Astrocyte (in vitro differentiated cells and primary cell): ENCODE measurements at places on chromosomes 7 and 10. TPM values are rescaled to one million over a fixed set of nuclear protein-coding genes. Genes with fewer than 3 reads are reported as not detected.

DNA sequence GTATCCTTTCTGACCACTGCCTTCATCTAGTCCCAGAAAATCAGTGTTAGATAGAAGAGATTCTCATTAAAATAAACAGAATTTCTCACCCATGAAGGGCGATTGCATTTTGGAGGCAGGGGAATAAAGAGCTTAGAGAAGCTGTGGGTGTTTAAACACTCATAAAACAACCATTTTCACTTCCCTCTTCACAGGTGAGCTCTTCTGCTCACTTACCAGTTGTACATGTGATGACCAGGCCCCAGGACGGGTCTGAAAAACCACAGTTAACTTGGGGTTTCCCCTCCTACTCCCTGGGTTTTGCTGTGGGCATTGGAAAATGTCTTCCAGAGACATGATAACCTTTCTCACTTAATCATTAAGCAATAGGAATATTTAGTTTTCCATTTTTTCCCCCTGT, 411.6 kb upstream of the DPP6 start:
- no peak for DNase-seq

DNA sequence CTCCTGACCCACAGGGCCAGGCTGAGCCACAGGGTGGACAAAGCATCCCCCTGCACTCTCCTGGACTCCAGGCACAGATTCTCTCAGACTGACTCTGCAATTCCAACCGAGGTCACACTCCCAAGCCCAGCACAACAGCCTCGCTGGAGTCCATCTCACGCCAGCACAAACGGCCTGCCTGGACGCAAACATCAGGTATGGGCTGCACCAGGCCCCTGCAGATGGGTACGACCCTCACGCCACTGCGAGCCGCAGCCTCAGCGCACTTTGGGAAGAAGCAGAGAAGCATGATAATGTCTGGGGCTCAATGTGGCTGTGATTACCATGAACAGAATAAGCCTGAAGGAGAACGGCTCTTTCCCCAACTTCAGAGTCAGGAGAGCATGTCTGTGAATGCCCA, 66.4 kb upstream of the CFAP46 start:
- no peak for DNase-seq

DNA sequence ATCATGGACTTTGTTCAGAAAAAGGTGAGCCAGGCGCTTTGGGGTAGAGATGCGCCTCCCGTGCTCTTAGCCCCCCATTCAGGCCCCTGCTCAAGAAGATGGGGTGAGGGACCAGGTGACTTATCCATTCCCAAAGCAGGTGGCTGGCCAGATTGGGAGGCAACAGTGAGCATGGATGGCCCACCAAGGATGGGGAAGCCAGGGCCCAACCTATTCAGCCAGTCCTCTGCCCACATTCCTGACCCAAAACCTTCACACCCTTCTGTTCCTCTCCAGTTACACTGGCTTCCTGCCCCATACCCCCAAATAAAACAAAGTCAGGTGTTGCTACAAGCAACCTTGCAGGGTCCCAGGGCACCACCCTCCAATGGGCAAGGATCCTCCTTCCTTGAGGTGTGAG, 44.4 kb downstream of the TSPAN15 start:
- no peak for DNase-seq

DNA sequence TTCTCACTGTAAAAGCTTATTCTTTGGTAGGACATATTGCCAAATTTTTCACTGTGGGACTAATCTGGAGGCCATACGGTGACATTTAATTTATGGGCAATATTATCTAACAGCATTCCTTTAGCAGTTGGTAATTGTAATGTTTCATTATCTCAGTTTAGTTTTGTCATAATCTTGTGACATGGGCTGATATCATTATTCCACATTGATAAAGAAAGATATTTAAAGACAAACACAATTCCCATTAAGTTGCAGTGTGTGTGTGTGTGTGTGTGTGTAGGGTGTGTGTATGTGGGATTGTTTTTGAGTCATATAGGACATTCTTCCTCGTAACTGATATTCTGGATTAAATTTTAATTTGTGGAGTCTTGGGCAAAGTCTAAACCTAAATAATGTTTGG, 238.5 kb downstream of the PRKG1 start:
- no peak for DNase-seq

- DNase-seq: no peak
These were observed 193.4 kb downstream of the CACNB2 start for GRCh38 chr10:18333621-18334020.

DNA sequence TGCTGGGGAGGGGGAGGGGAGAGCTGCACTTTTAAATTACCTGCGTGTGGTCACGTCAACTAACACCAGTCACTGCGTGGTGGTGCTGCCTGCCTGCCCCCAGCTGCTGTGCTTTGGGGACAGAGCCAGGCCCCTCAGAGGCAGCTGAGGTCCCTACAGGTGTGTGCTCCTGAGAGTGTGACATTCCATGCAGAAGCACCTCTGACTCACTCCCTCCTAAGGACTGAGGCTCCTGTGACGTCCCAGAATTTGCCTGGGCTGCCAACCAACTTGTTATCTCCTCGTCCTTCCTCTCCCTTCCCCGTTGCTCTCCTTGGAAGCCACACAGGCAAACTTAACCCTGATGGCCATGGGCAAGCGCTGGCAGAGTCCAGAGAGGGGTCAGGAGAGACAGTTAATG, 563.0 kb downstream of the PARD3 start:
- DNase-seq: peak; percentile 4

- DNase-seq: no peak
These were observed 134.9 kb downstream of the SH3PXD2A start for GRCh38 chr10:103720328-103720963.

GRCh38 chr10:120598386-120598785, 141.4 kb downstream of the PLPP4 start:
- no peak for DNase-seq

- DNase-seq: peak; percentile 41
These were observed 12.0 kb downstream of the DAGLB start for GRCh38 chr7:6435486-6436384.

DNA sequence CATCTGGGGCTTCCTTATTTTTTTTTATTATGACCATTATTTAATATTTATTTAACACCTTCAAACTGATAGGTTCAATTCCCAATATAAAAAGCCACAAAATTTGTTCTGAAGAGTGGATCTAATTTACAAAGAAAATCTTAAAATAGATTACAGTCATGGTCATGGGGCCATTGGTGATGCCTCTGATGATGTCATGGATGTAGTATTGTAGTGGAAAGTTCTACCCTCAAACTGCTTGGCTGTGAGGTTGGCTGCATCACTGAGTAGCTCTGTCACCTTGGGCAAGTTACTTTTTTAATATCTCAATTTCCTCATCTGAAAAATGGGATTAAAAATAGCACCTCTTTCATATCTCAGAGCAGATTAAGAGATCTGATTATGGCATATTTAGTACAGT, 128.5 kb downstream of the DKK1 start:
- peak; percentile 65 for DNase-seq

DNA sequence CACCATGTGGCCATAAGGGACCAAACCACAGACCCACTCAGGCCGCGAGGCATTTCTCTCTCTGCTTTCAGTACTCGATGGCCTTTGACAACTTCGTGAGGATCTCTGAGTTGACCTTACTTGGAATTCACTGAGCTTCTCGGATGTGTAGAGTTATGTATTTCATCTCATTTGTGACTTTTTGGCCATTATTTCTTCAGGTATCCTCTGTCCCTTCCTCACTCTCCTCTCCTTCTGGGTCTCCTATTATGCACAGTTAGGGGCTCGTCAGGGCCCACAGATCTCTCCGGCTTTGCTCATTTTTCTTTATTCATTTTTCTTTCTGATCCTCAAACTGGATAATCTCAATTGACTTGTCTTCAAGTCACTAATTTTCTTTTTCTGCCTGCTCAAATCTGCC, 16.6 kb upstream of the FOXL3 start:
- no peak for DNase-seq

GRCh38 chr10:70405037-70405824, 1.3 kb downstream of the EIF4EBP2 start:
- peak; percentile 97 for DNase-seq

GRCh38 chr7:112214268-112214667, 7.8 kb downstream of the ZNF277 start:
- no peak for DNase-seq

GRCh38 chr10:124559372-124560132, 97.9 kb downstream of the LHPP start:
- DNase-seq: no peak

The NANOS1 gene
- 3.0 and 4.7 TPM in 2 replicates for total RNA-seq

The UNCX gene
- not detected in 2 replicates for total RNA-seq

The ZDHHC6 gene
- 21.6 and 24.8 TPM in 2 replicates for total RNA-seq

The AMPH gene
- 2.9 and 3.3 TPM in 2 replicates for total RNA-seq

The HYCC1 gene
- total RNA-seq: 78.5 and 79.8 TPM in 2 replicates

The GIMAP1 gene
- total RNA-seq: not detected in 2 replicates

The MAGI2 gene
- total RNA-seq: 5.4 and 5.8 TPM in 2 replicates

The IFIT1B gene
- not detected in 2 replicates for total RNA-seq

The ZNF394 gene
- total RNA-seq: 20.0 and 25.7 TPM in 2 replicates

The MNX1 gene
- not detected in 2 replicates for total RNA-seq
